Fibroblast of villous mesenchyme (primary cell): ENCODE measurements at places on chromosomes 5 and 9. TPM values are rescaled to one million over a fixed set of nuclear protein-coding genes. Genes with fewer than 3 reads are reported as not detected.

GRCh38 chr5:168974082-168974481, 326.9 kb downstream of the SLIT3 start:
- no peak for DNase-seq

KIF24 gene
- total RNA-seq = 2.6 and 3.5 TPM in 2 replicates

HSPA9 gene
- 334 and 336 TPM in 2 replicates for total RNA-seq

DNA sequence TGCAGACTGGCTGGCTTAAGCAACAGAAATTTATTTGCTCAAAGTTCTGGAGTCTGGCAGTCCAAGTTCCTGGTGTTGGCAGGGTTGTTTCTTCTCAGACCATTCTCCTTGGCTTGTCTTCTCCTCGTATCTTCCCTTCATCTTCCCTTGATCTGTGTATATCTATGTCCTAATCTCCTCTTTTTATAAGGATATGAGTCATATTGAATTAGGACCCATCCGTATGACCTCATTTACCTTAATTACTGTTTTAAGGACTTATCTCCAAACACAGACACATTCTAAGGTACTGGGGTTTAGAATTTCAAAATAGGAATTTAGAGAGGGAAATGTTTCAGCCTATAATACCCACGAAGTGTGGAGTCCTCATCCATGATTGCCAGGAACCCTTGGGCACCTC, 13.1 kb upstream of the LPAR1 start:
- no peak for DNase-seq

- no peak for DNase-seq
Measured at GRCh38 chr9:135910216-135910615, 2.9 kb upstream of the CAMSAP1 start.

- DNase-seq = no peak
Measured at GRCh38 chr5:53350991-53351770, 129.2 kb upstream of the FST start.

PCDHAC2 gene
- under 0.01 TPM in 2 replicates for total RNA-seq

DNA sequence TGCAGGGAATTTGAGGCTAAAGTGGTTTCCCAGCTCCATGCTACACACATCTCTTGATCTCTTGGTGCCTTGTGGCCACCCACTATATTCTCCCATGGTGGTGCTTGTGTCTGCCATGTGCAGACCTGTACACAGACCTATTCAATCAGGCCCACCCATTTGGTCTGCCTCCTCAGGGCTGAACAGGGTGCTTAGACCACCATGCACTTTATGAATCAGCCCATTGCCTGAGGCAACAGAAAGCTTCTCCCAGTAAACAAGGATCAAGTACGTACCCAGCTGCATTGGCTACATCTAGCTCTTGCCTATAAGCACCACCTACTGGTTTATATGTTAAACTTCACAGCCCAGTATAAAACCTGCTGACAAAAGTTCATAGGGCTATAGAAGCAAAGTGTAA, 664.3 kb upstream of the EDIL3 start:
- peak; percentile 6 for DNase-seq

DNA sequence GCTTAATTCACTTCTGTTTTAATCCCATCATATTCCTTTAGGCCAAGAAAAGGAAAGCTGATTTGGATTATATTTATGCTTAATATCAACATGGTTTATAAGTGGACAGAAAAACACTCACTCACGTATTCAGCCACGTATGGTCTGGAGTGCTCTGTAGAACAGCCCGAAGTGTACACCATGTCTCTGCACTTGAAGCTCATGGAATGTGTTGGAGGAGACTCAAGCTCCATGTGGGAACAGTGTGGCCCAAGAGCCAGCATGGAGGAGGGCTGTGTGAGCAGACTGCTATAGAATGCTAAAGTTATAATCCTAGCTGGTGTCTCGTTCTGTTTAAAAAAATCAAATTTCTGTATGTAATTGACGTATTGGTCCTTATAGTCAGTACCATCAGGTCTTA, 32.9 kb downstream of the OTULINL start:
- DNase-seq = no peak

OR4F3 gene
- 0.32 TPM in 1 of 2 replicates, not detected in the other for total RNA-seq

DNA sequence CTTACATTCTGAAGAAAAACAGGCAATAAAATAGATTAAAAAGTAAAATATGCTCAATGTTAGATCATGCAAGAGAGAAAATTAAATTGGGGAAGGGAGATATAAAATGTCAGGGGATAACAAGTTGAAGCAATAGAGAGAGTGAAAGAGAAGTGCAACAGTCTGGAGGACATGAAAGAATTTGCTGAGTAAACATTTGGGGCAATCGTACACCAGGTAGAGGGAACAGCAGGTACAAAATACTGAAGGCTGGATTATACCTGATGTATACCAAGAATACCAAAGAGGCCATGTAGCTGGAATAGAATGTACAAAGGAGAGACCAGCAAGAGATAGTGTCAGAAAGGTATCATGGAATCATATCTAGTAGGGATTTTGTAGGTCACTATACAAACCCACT, 300.8 kb downstream of the DNAH5 start:
- DNase-seq = no peak

- peak; percentile 52 for DNase-seq
Measured at GRCh38 chr5:132458651-132459030, 31.9 kb downstream of the IRF1 start.

DNA sequence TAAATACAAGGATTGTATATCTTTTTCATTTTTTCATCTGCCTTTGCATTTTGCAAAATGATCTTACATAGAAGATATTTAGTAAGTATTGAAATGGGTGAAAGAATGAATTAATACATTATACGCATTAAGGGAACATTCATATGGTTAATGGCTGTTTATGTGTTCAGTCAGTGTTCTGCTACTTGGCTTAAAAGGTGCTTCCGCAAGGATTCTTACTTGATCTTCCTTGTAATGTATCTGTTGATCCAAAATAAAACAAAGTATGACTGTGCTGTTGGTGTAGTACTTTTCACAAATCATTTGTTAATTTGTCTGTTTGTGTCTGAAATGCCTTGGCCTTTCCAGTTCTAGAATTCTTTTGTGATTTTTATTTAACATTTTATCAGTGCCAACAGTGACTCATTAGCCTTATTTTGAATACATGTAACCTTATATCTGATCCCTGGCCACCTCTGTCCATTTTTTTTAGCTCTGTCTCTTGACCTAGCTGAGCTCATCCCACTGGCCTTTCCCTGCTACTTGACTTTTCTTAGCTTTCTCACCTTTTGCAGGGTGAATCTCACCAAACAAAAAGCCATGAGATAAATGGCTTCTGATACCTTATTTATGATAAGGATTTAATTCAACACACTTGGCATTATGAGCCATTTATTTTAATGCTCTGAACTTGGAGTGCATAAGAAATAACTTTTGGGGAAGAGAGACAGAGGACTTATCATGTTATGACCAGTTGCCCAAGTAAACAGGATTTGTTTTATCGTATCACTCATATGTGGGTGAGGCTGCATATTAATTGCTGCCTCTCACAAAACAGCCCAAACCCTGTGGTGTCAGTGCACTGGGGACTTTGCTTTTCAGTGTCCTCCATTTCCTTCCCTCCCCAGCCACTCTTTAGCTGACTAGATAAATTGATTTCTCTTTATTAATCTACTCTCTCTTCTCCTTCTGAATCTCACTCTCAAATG, 340.3 kb downstream of the KDM4C start:
- peak; percentile 13 for DNase-seq

SPINK4 gene
- total RNA-seq = not detected in 2 replicates

SPINK13 gene
- total RNA-seq = not detected in 2 replicates

CDH9 gene
- not detected in 2 replicates for total RNA-seq

GRCh38 chr5:112581811-112582320, 155.8 kb upstream of the APC start:
- no peak for DNase-seq

- DNase-seq = no peak
Measured at GRCh38 chr9:93301291-93301811, 117.4 kb downstream of the WNK2 start.

RAD23B gene
- total RNA-seq = 184 and 375 TPM in 2 replicates

SETX gene
- total RNA-seq = 77.6 and 89.8 TPM in 2 replicates

- no peak for DNase-seq
Measured at GRCh38 chr5:51273021-51273420, 110.2 kb upstream of the ISL1 start.

DNA sequence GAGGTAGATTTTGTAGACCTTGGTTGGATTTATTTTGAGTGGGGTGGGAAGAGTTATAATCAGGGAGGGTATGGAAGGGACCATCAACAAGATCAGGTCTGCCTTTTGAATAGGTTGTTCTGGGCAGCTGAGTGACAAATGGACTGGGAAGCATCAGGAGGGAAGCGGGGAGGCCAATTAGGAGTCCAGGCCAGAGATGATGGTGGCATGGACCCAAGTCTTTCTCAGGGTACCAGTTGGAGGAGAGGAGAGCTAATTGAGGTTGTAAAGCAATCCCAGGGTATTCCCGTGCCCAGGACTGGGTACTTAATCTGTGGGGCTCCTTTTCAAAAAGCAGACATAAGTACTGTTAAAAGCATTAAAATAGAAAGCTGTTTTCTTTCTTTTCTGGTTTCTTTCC, 88.9 kb downstream of the ARHGAP26 start:
- DNase-seq = no peak

GRCh38 chr9:136109351-136110081, 9.2 kb downstream of the TMEM250 start:
- peak; percentile 91 for DNase-seq

DNA sequence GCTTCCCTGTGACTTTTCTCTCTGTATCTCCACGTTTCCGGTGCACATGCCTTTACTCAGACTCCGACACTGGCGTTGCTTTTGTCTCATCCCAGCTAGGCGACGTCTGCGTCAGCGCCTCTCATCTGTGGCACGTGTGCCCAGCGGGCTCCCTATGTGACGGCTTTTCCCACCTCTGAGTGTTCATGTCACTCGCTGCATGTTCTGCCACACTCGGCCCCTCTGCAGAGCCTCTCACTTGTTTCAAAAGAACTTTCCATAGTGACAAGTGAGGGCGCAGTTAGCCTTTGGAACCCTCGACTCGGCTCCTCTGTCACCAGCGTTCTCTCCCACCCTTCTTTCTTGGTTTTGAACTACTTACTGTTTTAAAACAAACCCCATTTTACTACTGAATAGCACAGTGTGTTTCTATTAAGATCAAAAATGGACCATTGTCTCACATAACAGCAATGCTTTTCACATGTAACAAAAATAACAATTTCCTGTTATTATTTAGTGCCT, 113.4 kb upstream of the CACNA1B start:
- DNase-seq = no peak

GRCh38 chr5:8634219-8634618, 765.3 kb downstream of the MTRR start:
- DNase-seq = no peak

DPYSL3 gene
- total RNA-seq = 126 and 161 TPM in 2 replicates

- DNase-seq = peak; percentile 82
Measured at GRCh38 chr5:95843733-95844223, 21.3 kb upstream of the GLRX start.

DNA sequence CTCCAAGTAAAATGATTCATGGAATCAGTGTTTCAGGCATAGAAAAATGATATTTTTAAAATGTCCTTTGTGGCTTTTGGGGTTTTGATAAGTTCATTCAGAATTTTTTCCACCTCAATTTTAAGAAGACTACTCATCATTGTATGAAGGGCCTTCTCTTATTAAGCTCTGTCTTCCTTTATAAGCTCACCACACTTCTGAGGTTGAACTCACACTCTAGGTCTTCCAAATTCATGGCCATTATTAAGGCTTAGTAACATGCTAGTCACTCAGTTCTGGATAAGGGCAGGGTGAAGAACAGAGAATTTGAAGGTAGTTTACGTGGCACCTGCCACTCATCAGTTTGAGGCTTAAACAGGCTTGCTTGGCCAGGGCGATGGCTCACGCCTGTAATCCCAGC, 4.2 kb downstream of the MELK start:
- DNase-seq = no peak

DNA sequence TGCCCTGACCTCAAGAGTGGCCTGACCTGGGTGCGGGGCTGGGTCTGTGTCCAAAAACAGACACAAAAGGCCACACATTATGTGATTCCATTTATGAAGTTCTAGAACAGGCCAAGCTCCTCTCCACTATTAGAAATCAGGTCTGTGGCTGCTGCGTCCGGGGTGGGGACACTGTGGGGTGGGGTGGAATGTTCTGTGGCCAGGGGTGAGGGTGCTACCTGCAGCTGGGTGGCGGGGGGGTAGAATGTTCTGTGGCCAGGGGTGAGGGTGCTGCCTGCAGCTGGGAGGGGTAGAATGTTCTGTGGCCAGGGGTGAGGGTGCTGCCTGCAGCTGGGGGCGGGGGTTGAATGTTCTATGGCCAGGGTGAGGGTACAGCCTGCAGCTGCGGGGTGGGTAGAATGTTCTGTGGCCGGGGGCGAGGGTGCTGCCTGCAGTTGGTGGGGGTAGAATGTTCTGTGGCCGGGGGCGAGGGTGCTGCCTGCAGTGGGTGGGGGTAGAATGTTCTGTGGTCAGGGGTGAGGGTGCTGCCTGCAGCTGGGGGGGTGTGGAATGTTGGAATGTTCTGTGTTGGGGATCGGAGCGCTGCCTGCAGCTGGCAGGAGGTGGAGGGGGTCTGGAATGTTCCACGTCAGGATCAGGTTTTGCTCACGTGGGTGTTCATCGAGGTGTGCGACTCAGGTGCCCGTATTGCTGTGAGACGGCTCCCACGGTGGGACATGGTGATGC, 8.3 kb downstream of the LCN12 start:
- no peak for DNase-seq

GRCh38 chr5:2184563-2185540, 302.1 kb upstream of the IRX4 start:
- DNase-seq = no peak

RECK gene
- total RNA-seq = 30.9 and 32.8 TPM in 2 replicates

MEIKIN gene
- not detected in 2 replicates for total RNA-seq

GRCh38 chr5:147691130-147691529, 91.4 kb downstream of the JAKMIP2 start:
- DNase-seq = no peak

MAST4 gene
- total RNA-seq = 5.8 and 8.2 TPM in 2 replicates

GRCh38 chr5:81058121-81058520, 98.0 kb downstream of the RASGRF2 start:
- no peak for DNase-seq

DNA sequence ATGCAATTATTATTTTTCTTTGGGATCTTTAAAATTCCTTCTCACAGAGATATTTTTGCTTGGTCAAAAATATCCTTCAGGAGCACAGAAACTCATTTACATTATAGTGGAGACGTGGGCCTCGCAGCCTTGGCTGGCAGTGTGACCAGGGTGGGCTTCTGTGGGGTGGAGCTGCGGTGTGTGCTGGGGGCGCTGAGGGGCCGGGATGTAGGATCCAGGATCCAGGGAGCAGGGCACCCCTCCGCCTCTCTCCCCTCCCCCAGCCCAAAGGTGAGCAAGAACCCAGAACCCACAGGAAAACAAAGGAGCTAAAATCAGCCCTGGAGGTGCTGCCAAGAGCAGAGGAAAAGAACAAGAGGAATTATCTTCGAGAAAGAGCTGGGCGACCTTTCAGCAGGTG, 79.1 kb upstream of the OLFM1 start:
- DNase-seq = no peak

FOXD1 gene
- 2.2 and 6.1 TPM in 2 replicates for total RNA-seq

NDUFA8 gene
- total RNA-seq = 25.0 and 27.4 TPM in 2 replicates

DNA sequence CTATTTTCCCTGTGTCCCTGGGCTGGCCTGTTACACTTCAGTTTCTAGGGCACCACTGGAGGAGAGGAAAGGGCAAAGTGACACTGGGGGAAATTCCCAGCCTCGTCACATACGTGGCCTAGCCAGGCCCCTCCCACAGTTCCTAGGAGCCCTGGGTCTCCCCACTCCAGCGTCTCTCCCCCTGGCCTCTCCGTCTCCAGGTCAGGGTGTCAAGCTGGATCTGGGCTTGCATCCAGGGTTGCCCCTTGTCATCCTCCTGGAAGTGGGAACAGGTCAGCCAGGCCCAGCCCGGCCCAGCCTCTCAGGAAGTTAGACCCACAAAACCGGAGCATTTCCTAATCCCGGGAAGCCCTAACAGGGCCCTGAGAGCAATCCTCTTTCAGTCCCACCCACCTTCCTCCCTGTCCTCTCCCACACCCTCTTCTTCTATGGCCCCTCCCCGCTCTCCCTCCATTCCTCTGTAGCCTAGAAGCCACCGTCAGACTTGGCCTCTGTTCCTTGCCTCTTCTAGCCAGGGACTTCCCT, 4.7 kb upstream of the TNIP1 start:
- peak; percentile 60 for DNase-seq
